ENCODE measurements at places on chromosomes 5 and 9. TPM values are rescaled to one million over a fixed set of nuclear protein-coding genes. Genes with fewer than 3 reads are reported as not detected.

- no peak for DNase-seq
- H3K4me1 ChIP-seq: peaks cover 16% of the 10 kb centered on the region
- H3K4me3 ChIP-seq: no peak overlapping the region
- no peaks in the 10 kb centered on the region for H3K27me3 ChIP-seq
- no peak overlapping the region for H3K27ac ChIP-seq
These were observed 44.4 kb downstream of the DROSHA start for GRCh38 chr5:31487506-31487905.

SV2C gene
- not detected for total RNA-seq

BASP1 gene
- 0.82 TPM for total RNA-seq

- H3K4me1 ChIP-seq: no peaks in the 10 kb centered on the region
- no peak for DNase-seq
- H3K36me3 ChIP-seq: no peaks in the 10 kb centered on the region
- no peak overlapping the region for H3K4me3 ChIP-seq
- H3K27ac ChIP-seq: no peak overlapping the region
These were observed 118.2 kb downstream of the VCAN start for GRCh38 chr5:83589786-83590185.

FOXI1 gene
- total RNA-seq: not detected

DNA sequence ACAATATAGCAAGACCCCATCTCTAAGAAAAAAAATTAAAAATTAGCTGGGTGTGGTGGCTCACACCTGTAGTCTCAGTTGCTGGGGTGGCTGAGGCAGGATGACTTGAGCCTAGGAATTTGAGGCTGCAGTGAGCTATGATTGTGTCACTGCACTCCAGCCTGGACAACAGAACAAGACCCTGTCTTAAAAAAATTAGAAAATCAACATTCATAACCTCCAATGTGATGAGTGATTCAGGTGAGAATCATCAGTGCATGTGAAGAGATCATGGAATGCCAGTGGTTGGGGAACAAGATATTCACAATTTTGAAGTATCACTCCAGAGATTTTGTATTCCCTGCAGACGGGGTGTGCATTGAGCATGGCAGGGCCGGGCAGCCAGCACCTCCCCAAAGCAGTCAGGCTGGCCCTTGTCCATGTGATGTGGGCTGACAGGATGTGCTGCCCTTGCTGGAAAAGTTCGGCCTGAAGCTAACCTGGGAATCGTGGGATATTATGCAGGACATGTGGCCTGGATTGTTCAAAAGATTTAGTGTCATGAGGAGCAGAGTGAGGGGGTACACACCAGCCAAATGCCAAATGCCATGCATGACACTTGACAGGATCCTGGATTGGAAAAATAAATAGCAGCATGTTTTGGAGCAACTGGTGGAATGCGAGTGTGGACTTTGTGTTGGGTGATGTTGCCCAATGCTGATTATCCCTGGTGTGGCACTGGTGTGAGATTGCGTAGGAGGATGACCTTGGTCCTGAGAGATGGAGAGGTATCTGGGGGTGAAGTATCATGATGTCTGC is 189.0 kb downstream of the RGS3 start:
- H3K27ac ChIP-seq: no peak overlapping the region
- no peaks in the 10 kb centered on the region for H3K27me3 ChIP-seq
- peaks cover 21% of the 10 kb centered on the region for H3K4me1 ChIP-seq
- no peak for DNase-seq
- no peaks in the 10 kb centered on the region for H3K36me3 ChIP-seq
- H3K4me3 ChIP-seq: no peak overlapping the region

DNA sequence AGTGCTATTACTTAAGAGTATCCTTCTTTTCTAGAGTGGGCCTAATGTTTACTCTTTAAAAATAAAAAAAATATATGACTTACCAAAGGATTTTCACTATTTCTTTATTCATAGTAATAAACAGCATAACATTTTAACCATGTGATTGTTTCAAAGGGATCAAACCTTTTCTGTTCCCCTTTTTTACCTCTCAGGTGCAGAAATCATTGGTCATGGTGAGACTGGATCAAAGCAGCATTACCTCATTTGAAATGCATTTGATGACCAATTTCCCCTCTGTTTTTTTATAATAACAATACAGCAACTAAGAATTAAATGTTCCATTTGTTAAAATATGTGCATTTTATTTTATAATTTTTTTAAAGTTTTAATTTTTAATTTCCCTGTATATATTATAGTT is 598.0 kb upstream of the RGMB start:
- H3K4me3 ChIP-seq: no peak overlapping the region
- no peaks in the 10 kb centered on the region for H3K4me1 ChIP-seq
- H3K27ac ChIP-seq: no peak overlapping the region
- H3K27me3 ChIP-seq: no peaks in the 10 kb centered on the region
- DNase-seq: no peak
- no peaks in the 10 kb centered on the region for H3K36me3 ChIP-seq

DNA sequence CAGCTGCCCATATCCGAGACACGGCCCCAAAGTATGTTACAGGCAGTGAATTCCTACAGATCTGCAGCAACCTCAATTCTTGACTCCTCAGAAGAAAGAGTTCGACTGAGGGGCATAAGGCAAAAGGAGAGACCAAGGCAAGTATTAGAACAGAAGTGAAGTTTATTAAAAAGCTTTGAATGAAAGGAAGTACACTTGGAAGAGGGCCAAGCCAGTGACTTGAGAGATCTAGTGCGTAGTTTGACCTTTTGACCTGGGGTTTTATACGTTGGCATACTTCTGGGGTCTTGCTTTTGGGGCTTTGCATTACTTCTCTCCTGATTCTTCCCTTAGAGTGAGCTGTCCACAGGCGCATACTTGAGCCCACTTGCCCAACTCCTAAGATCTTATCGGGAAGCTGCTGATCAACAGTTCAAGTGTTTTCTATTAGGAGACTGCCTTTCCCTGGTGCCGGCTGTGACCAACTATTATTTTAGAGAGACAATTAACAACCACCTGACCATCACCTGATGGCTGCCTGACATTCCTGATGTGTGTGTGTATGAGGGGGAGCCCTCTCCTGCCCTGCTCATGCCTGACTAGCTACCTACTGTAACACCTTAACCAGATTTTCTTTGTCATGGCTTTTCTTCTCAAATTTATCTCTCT is 1.5 kb upstream of the DEPDC1B start:
- H3K36me3 ChIP-seq: no peaks in the 10 kb centered on the region
- peaks cover 12% of the 10 kb centered on the region for H3K4me1 ChIP-seq
- H3K27ac ChIP-seq: no peak overlapping the region
- H3K4me3 ChIP-seq: no peak overlapping the region

- no peaks in the 10 kb centered on the region for H3K36me3 ChIP-seq
- no peak overlapping the region for H3K4me3 ChIP-seq
- peaks cover 6% of the 10 kb centered on the region for H3K27me3 ChIP-seq
- no peak overlapping the region for H3K27ac ChIP-seq
- no peaks in the 10 kb centered on the region for H3K4me1 ChIP-seq
These were observed 71.8 kb downstream of the HMCN2 start for GRCh38 chr9:130337318-130337717.

GRCh38 chr9:129806061-129806460 is 3.1 kb downstream of the TOR1B start:
- no peaks in the 10 kb centered on the region for H3K27me3 ChIP-seq
- no peaks in the 10 kb centered on the region for H3K36me3 ChIP-seq
- H3K4me1 ChIP-seq: peaks cover 8% of the 10 kb centered on the region
- no peak for DNase-seq
- no peak overlapping the region for H3K27ac ChIP-seq

- H3K27ac ChIP-seq: no peak overlapping the region
- H3K27me3 ChIP-seq: no peaks in the 10 kb centered on the region
- no peaks in the 10 kb centered on the region for H3K36me3 ChIP-seq
- no peak for DNase-seq
- no peak overlapping the region for H3K4me3 ChIP-seq
These were observed 122.5 kb downstream of the NPR3 start for GRCh38 chr5:32833663-32834062.

DNA sequence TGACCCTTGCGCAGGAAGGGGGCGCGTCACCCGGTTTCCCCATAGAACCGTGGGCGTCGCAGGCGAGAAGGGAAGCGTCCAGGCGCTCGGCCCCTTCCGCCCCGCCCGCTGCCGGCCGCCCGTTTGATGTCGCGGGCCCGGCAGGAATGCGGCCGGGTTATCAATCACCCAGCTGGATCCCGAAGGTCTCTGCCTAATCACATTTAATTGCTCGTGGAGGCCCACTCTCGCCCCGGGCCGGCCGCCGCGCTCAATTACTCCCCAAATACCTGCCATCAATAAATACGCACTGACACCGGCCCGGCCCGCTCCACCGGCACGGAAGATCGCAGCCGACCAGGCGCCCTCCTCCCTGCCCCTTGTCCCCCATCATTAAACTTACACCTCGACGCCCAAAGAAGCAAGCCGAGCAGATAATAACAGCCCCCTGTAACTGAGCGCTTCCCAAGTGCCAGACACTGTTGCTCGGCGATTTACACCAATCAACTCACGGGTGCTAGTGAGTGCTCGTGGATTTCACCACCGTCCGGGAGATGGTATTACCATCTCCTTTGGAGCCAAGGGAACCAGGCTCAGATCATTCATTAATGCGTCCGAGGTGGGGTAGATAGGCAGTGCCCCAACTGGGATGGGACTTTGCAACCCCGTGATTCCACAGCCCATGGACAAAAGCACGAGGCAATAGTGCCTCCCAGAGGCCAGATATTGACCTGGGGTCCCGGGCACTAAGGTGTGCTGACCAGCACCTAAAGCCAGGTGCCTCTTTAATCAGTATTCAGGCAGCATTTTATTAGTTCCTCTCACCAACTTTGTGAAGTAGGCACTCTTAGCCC is 11.3 kb downstream of the MSX2 start:
- H3K36me3 ChIP-seq: no peaks in the 10 kb centered on the region
- no peaks in the 10 kb centered on the region for H3K4me1 ChIP-seq
- no peak overlapping the region for H3K4me3 ChIP-seq
- no peak for DNase-seq
- H3K27me3 ChIP-seq: peaks cover 47% of the 10 kb centered on the region

GRCh38 chr5:117188211-117188610 is 613.6 kb upstream of the SEMA6A start:
- no peaks in the 10 kb centered on the region for H3K27me3 ChIP-seq
- DNase-seq: no peak
- H3K27ac ChIP-seq: no peak overlapping the region
- H3K4me1 ChIP-seq: no peaks in the 10 kb centered on the region
- H3K36me3 ChIP-seq: no peaks in the 10 kb centered on the region
- H3K4me3 ChIP-seq: no peak overlapping the region

ASTN2 gene
- total RNA-seq: 4.6 TPM

- peaks cover 4% of the 10 kb centered on the region for H3K27me3 ChIP-seq
- H3K36me3 ChIP-seq: no peaks in the 10 kb centered on the region
- no peak overlapping the region for H3K4me3 ChIP-seq
- no peak for DNase-seq
- H3K27ac ChIP-seq: no peak overlapping the region
- H3K4me1 ChIP-seq: no peaks in the 10 kb centered on the region
These were observed 14.4 kb downstream of the ELAVL2 start for GRCh38 chr9:23811633-23812032.

PCDHGA4 gene
- total RNA-seq: 1.6 TPM

SH3RF2 gene
- total RNA-seq: 19.2 TPM

DNA sequence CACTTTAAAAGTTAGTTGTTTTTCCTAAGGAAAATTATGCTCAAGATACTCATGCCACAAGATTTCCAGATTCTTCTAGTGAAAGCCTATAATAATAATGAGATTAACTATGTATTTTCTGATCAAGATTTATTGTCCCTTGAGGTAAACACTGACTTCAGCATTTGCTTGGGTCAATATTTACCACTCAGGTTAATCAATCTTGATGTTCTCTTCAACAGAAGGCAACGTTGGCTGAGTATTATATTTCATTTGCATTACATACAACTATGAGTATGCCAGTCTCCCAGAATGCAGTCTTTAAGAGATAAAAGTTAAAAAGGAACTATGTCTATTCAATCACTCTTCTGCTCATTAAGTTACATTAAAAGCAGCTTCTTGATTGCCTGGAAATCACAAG is 115.6 kb downstream of the GPR21 start:
- no peaks in the 10 kb centered on the region for H3K27me3 ChIP-seq
- no peaks in the 10 kb centered on the region for H3K36me3 ChIP-seq
- no peaks in the 10 kb centered on the region for H3K4me1 ChIP-seq
- DNase-seq: no peak
- H3K27ac ChIP-seq: no peak overlapping the region

GRCh38 chr5:17050236-17050635 is 114.1 kb upstream of the MYO10 start:
- H3K4me3 ChIP-seq: no peak overlapping the region
- no peak overlapping the region for H3K27ac ChIP-seq
- no peak for DNase-seq
- no peaks in the 10 kb centered on the region for H3K27me3 ChIP-seq
- H3K36me3 ChIP-seq: no peaks in the 10 kb centered on the region

GRCh38 chr9:136631038-136632000 is 31.4 kb upstream of the EGFL7 start:
- H3K27me3 ChIP-seq: no peaks in the 10 kb centered on the region
- no peak overlapping the region for H3K27ac ChIP-seq
- H3K4me1 ChIP-seq: no peaks in the 10 kb centered on the region

Measured in gastrocnemius medialis (tissue), 4 donors.